ENCODE measurements at places on chromosomes 1 and 21.
A peak's percentile ranks its signal among the peaks of the same experiment; 100 is the strongest.

DNA sequence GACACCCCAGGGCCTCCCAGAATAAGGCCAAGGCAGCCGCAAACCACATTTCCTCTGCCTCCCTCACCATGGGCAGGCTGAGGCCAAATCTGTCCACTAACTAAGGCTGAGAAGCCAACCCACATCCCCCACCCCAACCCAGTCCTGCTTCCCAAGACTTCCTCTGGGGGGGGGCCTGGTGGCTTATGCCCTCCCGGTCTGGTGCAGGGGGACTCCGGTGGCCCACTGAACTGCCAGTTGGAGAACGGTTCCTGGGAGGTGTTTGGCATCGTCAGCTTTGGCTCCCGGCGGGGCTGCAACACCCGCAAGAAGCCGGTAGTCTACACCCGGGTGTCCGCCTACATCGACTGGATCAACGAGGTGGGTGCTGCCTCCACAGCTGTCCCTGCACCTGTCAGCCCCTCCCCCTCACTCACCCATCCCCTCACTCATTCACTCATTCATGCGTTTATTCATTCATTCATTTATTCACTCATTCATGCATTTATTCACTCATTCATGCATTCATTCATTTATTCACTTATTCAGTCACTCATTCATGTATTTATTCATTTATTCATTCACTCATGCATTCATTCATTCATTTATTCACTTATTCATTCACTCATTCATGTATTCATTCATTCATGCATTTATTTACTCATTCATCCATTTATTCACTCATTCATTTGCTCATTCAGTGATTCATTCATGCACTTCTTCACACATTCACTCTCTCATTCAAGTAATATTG lies 7.3 kb downstream of the CTRC start:
- no peak for DNase-seq

GRCh38 chr1:167371030-167371429 lies 147.3 kb downstream of the CD247 start:
- no peak for DNase-seq

DNA sequence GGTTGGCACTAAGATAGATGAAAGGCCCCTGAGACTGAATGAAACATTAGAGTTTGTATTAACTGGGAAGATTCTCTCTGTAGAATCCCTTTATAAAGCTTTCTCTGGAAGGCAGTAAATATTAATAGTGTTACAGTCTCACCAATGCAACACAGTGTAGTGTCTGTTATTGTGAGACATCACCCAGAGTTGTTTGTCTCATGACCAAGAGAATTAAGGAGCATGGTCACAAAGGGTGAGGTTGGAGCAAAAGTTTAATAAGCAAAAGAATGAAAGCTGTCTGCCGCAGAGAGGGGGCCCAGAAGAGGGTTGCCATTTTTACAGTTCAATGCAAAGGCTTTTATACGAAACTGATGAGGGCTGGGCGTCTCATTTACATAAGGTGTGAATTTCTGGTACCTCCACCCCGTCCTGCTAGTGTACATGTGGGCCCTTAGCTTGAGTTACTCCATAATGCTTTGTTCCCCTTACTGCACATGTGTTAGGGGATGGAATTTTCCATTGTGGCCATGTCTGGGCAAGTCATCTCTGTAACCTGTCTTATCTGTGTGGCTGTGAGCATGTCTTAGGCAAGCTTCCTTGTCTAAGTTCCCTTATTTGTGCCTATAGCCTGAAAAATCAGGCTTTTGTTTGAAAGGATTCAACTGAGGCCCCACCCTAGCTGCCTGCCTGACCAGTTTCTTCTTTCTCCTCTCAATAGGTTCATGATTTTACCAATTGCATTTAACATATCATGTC lies 184.1 kb downstream of the RASAL2 start:
- no peak for DNase-seq

DNA sequence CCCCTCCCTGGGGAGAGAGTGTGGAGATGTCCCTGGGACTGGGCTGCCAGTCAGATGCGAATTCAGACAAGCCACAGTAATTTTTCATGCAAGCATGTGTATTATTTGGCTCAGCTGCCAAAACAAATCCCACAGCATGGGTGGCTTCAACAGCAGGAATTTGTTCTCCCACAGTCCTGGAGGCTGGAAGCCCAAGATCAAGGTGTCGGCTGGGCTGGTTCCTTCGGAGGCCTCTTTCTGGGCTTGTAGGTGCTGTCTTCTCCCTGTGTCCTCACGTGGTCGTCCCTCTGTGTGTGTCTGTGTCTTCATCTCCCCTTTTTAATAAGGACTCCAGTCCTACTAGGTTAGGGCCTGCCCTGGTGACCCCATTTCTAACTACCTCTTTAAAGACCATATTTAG lies 91.9 kb upstream of the ACTRT2 start:
- no peak for DNase-seq

GRCh38 chr1:185309566-185309965 lies 7.5 kb downstream of the IVNS1ABP start:
- no peak for DNase-seq

DNA sequence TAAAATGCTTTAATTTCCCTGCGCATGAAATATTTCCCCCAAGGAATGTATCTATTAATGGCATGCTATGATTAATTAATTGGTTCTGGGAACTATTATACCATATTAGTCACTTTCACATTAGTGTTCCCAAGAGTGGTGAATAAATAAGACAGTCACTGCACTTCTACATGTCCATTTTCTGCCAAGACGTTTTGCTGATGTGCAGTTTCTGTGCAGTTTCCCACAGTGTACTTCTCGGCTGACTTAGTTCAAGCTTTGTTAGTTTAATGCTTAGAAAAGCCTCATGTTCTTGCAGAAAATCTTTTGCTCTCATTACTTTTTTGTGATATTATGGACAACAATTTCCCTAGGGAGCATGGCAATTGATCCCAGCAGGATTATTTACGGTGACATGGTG lies 1014.5 kb downstream of the BRINP3 start:
- no peak for DNase-seq

DNA sequence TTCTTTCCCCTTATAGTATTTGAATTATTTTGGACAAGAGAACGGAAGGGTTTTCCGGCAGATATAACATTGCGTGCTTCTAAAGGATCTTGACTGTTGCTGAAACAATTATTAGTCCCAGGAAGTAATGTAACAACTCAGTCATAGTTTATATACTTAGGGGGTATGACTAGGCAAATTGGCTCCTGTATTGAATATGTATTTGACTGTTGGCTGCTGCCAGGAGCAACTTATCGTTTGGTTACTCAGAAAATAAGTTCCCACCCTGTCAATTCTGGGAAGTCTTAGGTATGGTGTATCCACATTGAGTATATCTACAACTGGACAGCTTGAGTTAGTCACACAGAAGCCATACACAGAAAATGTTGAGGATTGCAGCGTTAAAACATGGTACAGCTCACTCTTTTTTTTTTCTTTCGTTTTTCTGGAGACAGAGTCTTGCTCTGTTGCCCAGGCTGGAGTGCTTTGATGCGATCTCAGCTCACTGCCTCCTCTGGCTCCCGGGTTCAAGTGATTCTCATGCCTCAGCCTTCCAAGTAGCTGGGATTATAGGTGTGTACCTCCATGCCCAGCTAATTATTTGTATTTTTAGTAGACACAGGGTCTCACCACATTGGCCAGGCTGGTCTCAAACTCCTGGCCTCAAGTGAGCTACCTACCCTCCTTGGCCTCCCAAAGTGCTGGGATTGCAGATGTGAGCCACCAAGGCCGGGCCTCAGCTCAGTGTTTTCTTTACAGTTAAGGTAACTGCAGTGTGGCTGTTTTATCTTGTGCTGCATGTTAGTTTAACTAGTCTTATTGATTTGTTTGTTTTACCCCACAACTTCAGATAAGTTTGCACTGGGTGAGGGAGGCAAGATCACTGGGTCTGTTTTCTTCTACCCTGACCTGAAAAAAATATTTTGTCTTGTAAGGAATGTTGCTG lies 10.2 kb downstream of the SMAP2 start:
- DNase-seq: peak; percentile 63

DNA sequence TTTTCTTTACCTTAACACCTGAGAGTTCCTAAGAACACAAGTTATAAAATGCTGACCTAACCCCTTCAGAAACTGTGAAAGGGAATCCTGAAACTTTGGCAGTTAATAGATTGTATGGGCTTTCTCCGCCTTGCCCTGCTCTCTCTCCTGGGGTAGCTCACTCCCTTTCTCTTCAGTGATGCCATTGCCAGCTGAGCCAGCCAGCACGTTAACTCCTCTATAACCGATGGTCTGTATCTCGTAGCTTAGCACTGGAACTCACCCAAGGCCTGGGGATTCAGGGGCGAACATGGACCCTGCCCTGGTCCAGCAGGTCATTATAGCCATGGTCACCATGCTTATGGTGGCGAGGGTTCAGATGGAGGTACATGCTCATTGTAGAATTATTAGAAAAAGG lies 40.7 kb downstream of the TRAPPC10 start:
- no peak for DNase-seq

GRCh38 chr1:244165021-244165420 lies 113.9 kb downstream of the ZBTB18 start:
- no peak for DNase-seq

DNA sequence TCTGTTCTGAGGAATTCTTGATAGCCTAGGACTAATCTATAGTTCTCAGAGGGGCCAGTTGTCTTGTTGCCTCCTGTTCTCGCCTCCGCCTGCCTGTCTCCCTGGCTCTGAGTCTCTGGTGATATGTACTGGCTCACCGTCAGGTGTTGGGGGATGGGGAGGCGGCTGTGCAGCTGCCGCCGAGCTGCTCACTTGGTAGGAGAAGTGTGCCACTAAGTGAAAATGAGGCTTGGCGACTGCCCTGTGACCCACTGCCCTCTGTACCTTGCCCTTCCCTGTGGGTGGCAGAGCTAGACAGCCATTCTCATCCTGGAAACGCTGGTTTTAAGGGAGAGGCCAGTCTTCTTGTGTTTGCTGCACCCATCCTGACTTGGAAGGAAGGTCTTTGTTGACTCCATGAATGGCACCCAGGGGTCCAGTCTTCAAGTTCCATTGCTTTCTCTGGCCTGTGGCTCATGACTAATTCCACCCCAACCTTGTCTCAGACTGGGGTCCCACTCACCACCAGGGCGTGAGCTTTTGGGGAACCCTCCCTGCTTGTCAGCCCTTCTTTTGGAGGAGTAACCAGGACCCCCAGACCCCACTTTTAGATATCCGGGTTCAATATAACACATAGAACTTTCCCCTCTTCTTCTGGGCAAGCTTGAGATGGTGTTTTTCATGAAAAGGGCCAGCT lies 120.6 kb downstream of the CACNA1E start:
- DNase-seq: no peak

GRCh38 chr1:221775206-221775605 lies 33.3 kb upstream of the DUSP10 start:
- no peak for DNase-seq

DNA sequence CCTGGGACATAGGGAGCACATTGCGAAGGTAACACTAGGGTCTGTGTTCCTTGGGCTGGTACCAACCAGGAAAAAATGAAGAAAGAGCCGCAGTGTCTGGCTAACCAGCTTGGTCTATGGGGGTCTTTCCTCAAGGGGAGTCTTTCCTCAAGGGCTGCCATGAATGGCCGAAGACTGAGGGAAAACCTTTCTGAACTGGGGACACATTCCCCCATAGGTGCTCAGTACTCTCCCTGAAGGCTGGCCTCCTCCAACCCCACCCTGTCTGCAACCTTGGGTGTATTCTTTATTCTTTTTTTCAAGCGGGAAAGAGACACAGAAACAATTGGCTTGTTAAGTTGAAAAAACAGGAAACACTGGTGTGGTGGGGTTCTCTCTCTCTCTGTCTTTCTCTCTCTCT lies 200.5 kb downstream of the BACH1 start:
- no peak for DNase-seq

- no peak for DNase-seq
Observed at GRCh38 chr1:75188892-75189291, 54.7 kb downstream of the LHX8 start.

DNA sequence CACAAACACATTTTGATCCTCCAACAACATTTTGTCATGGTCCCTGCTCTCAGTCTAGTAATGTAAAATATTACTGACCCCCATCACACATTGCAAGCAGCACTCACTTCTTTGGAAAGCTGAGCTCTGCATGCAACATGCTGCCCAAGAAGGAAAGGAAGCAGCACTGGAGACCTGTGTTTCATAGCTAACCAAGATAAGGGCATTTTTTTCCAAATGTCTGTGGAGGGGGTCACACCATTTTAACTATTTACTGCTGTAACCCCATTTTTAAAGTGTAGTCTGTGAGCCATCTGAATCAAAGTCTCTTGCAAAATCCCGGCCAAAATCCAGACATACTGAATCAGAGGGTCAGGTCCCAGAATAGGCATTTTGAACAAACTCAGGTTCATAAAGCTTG lies 4.5 kb upstream of the RASSF5 start:
- DNase-seq: no peak

- DNase-seq: no peak
Observed at GRCh38 chr21:16294128-16294527, 564.3 kb downstream of the USP25 start.

GRCh38 chr1:28470146-28470545 lies 35.7 kb upstream of the RCC1 start:
- no peak for DNase-seq

- DNase-seq: no peak
Observed at GRCh38 chr1:169250022-169250421, 117.6 kb downstream of the NME7 start.

DNA sequence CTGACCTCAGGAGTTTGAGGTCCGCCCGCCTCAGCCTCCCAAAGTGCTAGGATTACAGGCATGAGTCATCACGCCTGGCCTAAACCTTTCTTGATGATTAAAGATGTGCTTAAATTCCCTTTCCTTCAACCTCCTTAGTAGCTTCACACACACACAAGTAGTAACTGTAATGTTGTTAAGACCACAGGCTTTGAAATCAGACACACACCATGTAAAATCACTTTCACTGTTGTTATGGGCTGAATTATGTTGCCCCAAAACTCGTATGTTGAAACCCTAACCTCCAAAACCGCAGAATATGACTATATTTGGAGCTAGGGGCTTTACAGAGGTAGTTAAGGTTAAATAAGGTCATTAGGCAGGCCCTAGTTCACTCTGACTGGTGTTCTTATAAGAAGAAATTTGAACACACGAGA lies 180.2 kb downstream of the NR5A2 start:
- DNase-seq: peak; percentile 19

DNA sequence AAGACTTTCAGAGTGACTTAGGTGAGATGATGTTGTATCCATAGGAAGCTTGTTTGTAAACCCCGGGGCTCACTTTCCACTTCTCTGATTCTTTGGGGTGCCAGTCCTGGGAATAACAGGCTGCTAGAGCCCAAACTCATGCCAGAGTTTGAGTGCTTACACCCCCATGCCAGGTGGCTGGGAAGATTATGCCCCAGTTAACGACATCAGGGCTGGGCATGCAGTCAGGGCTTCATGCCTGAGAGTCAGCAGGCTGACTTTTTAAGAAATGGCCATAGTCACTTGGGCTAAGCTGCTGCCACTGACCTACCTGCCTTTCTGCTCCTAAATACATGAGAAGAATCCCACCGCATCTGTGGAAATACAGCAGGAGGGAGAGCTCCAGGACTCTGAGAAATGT lies 425.6 kb upstream of the VAMP3 start:
- no peak for DNase-seq

- no peak for DNase-seq
Observed at GRCh38 chr1:205371871-205372660, 15.3 kb upstream of the KLHDC8A start.

GRCh38 chr1:22702296-22703085 lies 8.1 kb upstream of the EPHB2 start:
- no peak for DNase-seq

Data from skeletal muscle cell (primary cell).